Neural crest cell (in vitro differentiated cells): ENCODE measurements at places on chromosomes 4 and X. TPM values are rescaled to one million over a fixed set of nuclear protein-coding genes. Genes with fewer than 3 reads are reported as not detected.

Gene TBL1X
- 32.5 and 32.9 TPM in 2 replicates for total RNA-seq

Gene TXK
- total RNA-seq = not detected in 2 replicates

Gene FSTL5
- 6.3 and 7.4 TPM in 2 replicates for total RNA-seq

Gene MAGEB2
- not detected in 2 replicates for total RNA-seq

Gene LUZP4
- total RNA-seq = not detected in 2 replicates

Gene NMU
- total RNA-seq = 10.3 and 12.8 TPM in 2 replicates

GRCh38 chr4:19583827-19584569, 667.7 kb upstream of the SLIT2 start:
- H3K4me1 ChIP-seq = no peaks in the 10 kb centered on the region
- no peak for DNase-seq
- no peaks in the 10 kb centered on the region for H3K27me3 ChIP-seq
- H3K27ac ChIP-seq = no peak overlapping the region

DNA sequence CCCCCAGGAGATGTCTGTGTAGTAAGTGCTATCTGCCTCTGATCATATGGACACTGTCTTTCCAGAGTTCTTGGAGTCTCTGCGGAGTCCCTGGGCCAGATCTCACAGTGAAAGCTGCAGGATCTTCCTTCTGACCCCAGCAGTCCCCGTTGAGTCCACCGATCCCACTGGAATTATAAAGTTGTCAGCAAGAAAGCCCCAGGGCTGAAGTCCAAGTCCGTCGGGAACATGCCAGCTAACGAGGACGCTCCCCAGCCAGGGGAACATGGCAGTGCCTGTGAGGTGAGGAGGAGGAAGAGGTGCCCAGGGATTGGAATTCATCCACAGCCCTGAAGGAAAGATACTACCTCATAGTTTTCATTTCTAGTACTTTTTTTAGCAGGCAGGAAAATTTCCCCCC, 9.3 kb downstream of the ZNF81 start:
- DNase-seq = no peak
- H3K4me3 ChIP-seq = no peak overlapping the region
- no peaks in the 10 kb centered on the region for H3K27me3 ChIP-seq
- no peak overlapping the region for H3K27ac ChIP-seq

DNA sequence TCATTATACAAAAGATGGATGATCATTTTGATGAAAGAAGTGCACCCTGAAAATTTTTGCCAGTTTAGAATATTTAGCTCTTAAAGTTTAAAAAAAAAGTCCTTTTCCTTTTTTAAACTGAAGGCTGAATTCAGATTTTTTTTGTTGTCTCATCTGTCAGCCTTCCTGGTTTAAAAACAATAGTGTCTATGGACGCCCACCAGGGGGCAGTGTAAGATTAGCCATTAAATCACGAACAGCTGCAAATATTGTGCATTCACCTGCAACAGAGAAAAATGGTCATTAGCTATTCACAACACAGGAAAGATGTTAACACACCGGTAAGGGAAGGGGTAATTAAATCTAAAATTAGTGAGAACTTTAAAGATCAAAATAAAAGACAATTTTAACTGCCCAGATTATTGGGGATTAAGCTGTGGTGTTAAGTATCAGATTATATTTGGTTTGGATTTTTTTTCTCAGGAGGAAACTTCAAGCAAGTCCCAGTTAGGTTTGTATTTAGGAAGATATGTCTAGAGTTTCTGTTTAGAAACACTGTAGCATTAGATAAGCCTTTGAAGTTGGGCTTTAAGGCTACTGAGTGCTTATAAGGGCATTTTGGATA, 4.4 kb upstream of the CXorf38 start:
- DNase-seq = peak; percentile 62
- H3K27me3 ChIP-seq = no peaks in the 10 kb centered on the region
- no peaks in the 10 kb centered on the region for H3K36me3 ChIP-seq
- H3K4me1 ChIP-seq = peaks cover 6% of the 10 kb centered on the region
- H3K4me3 ChIP-seq = no peak overlapping the region

DNA sequence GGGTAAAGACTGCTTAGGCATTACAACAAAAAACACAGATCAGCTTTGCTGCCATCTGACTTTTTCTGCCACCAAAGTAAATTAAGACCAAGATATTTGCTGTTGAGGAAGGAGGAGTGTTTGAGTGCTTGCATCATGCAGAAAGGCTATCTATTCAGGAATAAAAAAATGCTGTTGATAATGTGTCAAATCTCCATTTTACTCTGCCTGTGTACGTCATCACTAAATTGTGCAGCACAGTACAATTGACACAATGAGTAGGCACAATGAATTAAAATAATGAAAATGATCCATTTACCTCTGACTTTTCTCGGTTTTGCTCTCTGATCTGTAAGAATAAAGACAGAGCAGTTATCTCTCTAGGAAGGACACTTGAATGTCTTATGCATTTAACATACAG, 56.3 kb downstream of the NKX6-1 start:
- no peak for DNase-seq
- no peak overlapping the region for H3K27ac ChIP-seq
- H3K27me3 ChIP-seq = peaks cover 29% of the 10 kb centered on the region
- no peak overlapping the region for H3K4me3 ChIP-seq

DNA sequence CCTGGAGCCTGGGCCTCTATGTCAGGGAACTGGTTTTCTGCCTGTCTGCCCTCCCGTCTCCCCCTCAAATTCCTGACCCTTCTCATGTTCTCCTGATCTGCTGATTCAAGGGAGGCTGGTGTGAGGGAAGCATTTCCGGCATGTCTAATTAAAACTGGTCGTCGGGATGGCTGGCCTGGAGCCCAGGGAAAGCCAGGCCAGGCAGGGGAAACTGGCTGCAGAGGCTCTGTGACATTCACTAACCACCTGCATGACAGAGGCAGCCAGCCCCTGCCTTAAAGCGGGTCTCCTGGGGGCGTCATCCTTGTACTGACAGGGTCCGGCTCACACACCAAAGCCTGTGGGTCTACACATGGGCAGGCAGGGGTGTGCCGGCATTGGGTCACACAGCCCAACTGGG, 35.2 kb downstream of the ABLIM2 start:
- H3K27ac ChIP-seq = peak overlapping the region; percentile 67
- H3K4me3 ChIP-seq = no peak overlapping the region
- no peaks in the 10 kb centered on the region for H3K27me3 ChIP-seq
- no peak for DNase-seq
- peaks cover 11% of the 10 kb centered on the region for H3K4me1 ChIP-seq

DNA sequence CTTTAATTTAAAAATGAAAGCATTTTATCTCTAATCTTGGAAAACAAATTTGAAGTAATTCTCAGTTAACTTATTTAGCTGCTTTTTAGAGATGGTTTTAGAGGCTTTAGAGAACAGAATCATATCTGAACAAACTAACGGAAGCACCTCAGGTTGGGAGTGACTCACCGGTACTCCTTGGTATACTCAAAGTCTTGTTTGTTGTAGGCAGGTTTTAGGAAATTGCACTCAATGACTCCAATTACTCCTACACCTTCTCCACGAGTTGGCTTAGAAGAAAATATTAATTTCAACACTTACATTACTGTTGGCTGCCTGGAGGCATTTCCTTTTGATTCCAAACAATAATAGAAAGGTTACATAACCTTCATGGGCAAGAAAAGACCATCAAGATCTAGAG, 23.6 kb downstream of the MORC4 start:
- H3K4me1 ChIP-seq = no peaks in the 10 kb centered on the region
- DNase-seq = no peak
- H3K27me3 ChIP-seq = no peaks in the 10 kb centered on the region
- no peak overlapping the region for H3K27ac ChIP-seq
- no peak overlapping the region for H3K4me3 ChIP-seq
- peaks cover 12% of the 10 kb centered on the region for H3K36me3 ChIP-seq

DNA sequence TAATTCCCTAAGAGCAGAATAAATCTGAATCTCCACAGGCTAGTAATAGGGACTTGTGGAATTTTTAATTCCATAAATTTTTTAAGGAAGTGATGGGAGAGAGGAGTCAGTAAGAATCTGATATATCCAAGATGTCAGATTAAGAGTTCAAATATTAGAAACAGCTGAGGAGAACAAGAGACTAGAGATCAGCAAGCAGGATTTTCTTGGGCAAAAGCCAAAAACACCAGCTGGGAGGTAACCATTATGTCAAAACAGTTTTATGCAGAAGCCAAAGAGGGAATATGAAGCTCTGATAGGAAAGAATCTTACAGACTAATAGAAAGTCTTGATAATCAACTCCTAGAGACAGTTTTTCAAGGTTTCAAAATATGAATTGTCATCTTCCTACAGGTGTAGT, 72.2 kb upstream of the RBPJ start:
- no peaks in the 10 kb centered on the region for H3K27me3 ChIP-seq
- no peak for DNase-seq
- no peak overlapping the region for H3K27ac ChIP-seq
- peaks cover 7% of the 10 kb centered on the region for H3K4me1 ChIP-seq
- no peak overlapping the region for H3K4me3 ChIP-seq

DNA sequence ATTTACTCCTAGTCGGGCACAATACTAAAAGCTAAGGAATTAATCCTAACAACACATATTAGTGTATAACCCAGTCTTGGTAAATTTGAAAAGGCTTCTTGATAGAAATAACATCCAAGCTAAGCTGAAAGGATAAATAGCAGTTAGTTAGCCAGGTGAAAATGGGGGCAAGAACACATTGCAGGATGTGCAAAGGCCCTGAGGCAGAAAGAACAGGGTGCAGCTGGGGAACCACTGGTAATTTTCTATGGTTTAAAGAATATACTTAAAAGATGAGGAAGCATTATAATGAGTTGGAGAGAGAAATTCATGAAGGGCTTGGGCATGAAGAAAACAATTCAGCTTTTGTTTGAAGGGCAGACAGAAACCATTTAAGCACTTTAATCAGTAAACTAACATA, 689.0 kb downstream of the ADGRL3 start:
- DNase-seq = no peak
- H3K27me3 ChIP-seq = no peaks in the 10 kb centered on the region
- no peaks in the 10 kb centered on the region for H3K36me3 ChIP-seq

DNA sequence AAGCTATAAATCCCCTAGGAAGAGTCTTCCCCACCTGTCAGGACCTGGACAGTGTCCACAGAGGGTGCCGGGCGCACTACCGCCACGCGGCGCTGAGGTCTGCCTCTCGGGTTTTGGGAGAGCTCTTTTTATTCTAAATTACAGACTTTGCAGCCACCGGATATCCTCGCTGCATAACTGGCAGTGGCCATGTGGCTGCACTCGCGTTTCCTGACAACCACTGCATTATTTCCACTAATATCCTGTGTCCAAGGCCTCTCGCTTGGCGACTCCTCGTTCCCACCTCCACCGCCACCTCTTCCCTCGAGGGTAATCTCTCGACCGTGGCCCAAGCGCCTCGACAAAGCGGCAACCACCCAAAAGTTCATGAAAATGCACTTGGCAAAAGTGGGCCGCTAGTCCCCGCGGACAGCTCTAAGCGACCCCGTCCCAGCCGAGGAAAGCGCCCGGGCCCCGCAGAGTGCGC, 512 bp upstream of the TMEM131L start:
- peak overlapping the region; percentile 95 for H3K4me3 ChIP-seq
- H3K27me3 ChIP-seq = peaks cover 16% of the 10 kb centered on the region
- no peaks in the 10 kb centered on the region for H3K36me3 ChIP-seq
- peak; percentile 44 for DNase-seq
- H3K4me1 ChIP-seq = peaks cover 47% of the 10 kb centered on the region
- H3K27ac ChIP-seq = peak overlapping the region; percentile 92

GRCh38 chr4:103853627-103854026, 133.8 kb upstream of the TACR3 start:
- H3K4me1 ChIP-seq = no peaks in the 10 kb centered on the region
- H3K27me3 ChIP-seq = no peaks in the 10 kb centered on the region
- no peak for DNase-seq
- no peak overlapping the region for H3K27ac ChIP-seq
- H3K36me3 ChIP-seq = no peaks in the 10 kb centered on the region

- peaks cover 2% of the 10 kb centered on the region for H3K36me3 ChIP-seq
- no peaks in the 10 kb centered on the region for H3K27me3 ChIP-seq
- H3K4me1 ChIP-seq = no peaks in the 10 kb centered on the region
- no peak overlapping the region for H3K27ac ChIP-seq
- DNase-seq = no peak
- H3K4me3 ChIP-seq = no peak overlapping the region
Measured at GRCh38 chr4:155419266-155419665, 42.5 kb upstream of the MAP9 start.
